ENCODE measurements at places on chromosomes 16 and 17. TPM values are rescaled to one million over a fixed set of nuclear protein-coding genes. Genes with fewer than 3 reads are reported as not detected.

GRCh38 chr17:14827396-14827919 lies 437.7 kb downstream of the PMP22 start:
- no peak for DNase-seq

DNA sequence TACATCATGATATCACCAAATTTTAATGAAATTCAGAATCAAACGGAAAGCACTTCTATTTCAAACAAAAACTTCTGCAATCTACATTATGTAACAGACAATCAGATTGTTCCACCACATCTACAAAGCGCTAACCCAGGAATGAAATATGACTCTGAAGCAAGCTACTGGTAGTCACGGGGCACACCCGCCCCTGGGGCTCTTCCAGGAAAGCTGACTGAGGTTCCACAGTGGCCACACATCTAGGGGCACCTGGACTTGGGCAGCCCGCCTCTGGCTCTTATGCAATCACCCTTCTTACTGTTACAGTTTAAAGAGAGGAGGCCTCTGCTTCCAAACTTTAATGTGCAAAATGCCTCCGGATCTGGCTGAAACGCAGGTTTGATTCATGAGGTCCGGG lies 27.5 kb downstream of the ZCCHC14 start:
- peak; percentile 87 for DNase-seq

GRCh38 chr17:51258756-51259563 lies 889 bp downstream of the MBTD1 start:
- DNase-seq: no peak

- no peak for DNase-seq
These were observed 46.1 kb upstream of the ANKFY1 start for GRCh38 chr17:4309897-4310296.

- no peak for DNase-seq
These were observed 1.0 kb upstream of the ATP2C2 start for GRCh38 chr16:84367297-84367680.

DNA sequence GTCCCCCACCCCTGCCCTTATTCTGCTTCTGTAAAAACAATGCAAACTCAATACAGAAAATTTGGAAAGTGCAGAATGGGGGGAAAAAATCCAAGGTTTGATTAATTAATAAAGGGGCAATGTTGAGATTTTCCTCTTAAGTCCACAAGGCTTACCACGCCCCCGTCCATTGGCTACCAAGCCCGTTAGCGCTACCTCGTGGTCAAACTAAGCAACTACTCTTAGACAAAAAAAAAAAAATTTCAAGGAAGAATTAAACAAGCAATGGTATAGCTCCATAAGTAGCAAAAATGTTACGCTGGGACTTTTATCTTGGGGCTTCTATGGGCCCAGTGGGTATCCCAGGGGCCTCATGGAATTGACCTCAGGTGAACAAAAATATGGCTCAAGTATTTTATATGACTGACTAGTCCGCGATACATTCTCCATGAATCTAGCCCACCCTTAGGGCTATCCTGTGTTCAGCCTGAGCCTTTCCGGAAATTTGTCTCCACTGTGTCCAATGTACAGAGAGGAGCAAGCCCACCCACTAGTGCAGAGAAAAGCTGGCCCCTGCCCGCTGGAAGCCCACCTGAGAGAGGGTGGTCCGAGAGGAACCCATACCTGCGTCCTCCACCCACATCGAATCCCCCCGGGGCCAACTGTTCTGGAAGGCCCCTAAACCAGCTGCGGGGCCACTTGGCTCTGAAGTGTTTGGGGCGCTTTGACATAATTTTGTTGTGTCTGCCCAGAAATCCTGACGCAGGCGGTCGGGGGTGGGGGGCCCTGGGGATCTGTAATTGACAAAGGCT lies 19.1 kb upstream of the TEX2 start:
- DNase-seq: peak; percentile 61

GRCh38 chr17:62644487-62645173 lies 17.2 kb downstream of the MRC2 start:
- DNase-seq: no peak

GRCh38 chr16:69033151-69033949 lies 72.1 kb upstream of the HAS3 start:
- no peak for DNase-seq

GRCh38 chr16:89011909-89012621 lies 35.1 kb upstream of the CBFA2T3 start:
- DNase-seq: no peak

C17orf100 gene
- 0.89 TPM for total RNA-seq

- no peak for DNase-seq
These were observed 260.9 kb downstream of the PHKB start for GRCh38 chr16:47722046-47722445.

DNA sequence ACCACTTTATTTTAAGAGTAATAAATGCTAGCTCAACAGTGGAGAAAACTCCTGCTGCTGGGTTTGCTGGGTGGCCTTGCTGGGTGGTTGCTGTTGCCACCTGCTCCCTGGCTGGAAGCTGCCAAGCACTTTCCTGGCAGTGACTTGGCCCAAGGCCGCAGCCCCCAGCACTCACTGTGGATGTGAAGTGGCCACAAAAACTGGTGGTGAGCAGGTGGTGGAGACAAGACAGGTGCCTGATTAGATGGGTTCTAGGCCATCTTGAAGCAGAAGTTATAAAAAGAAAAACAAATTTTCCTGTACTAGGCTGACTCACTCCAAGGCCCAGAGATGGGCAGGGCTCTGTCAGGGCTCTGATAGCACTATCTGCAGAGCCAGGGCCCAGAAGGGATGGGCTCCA lies 224.7 kb upstream of the NLRP1 start:
- no peak for DNase-seq

DNA sequence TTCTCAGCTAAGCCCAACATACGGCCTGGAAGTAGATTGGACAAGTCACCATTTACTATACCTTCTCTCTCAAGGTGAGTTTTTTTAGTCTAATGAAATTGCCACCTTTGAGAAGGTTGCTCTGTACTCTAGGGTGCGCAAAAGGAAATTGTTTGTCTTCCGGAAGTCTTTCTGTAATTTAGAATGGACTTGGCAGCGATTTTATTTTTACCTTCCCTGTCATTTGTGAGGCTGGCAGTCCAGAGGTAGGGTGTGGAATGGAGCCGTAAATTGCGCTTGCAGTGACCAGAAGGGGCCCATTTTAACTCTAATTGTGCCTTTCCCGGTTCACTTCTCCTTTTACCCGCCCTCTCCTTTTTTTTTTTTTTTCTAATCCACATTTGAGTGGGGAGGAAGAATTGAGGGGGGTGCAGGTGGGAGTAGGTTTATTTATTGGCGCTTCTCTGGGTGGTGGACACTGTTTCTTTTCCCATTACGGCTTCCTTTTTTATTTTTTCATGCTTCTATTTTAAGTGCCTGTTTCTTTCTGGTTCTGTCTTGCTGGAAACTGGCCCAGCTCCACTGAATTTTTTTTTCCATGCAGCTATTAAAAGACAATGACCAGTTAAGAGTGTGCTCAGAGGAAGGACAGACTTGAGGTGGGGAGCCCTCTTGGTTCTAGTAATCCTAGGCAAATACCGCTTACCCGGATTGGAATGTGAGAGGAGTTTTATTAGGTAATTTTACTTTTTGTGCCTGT lies 89.7 kb upstream of the CLEC18A start:
- DNase-seq: peak; percentile 31

GRCh38 chr17:6478486-6478885 lies 34.2 kb downstream of the PIMREG start:
- no peak for DNase-seq

CNTNAP4 gene
- total RNA-seq: not detected

DNA sequence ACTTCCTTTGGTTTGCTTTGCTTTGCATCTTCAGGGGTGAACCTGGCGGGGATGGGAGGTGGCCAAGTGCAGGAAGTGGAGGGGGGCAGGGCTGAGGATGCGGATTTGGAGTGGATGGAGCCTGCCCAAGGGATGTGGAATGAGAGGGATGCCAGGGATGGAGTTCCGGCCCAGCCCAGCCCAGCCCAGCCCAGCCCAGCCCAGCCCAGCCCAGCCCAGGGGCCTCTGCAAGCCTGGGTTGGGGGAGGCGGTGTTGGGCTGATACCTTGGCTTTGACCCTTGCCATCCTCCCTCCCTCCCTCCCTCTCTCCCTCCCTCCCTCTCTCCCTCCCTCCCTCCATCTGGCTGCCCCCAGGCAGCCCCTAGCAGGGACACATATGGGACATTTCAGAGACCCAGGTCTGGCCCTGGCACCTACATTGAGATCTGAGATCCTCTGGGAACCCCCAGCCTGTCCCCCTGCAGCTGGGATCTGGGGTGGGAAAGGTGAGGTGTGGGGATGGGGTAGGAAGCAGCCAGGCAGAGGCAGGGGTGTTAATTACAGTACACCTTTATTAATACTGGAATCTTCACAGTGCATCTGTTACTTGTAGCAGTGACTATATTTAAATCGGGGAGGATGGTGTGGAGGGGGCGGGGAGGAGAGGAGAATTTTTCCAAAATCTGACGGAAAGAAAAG lies 14.5 kb downstream of the IL34 start:
- peak; percentile 74 for DNase-seq

- no peak for DNase-seq
These were observed 18.0 kb downstream of the MPRIP start for GRCh38 chr17:17060001-17060922.

HAS3 gene
- 0.31 TPM for total RNA-seq

DNA sequence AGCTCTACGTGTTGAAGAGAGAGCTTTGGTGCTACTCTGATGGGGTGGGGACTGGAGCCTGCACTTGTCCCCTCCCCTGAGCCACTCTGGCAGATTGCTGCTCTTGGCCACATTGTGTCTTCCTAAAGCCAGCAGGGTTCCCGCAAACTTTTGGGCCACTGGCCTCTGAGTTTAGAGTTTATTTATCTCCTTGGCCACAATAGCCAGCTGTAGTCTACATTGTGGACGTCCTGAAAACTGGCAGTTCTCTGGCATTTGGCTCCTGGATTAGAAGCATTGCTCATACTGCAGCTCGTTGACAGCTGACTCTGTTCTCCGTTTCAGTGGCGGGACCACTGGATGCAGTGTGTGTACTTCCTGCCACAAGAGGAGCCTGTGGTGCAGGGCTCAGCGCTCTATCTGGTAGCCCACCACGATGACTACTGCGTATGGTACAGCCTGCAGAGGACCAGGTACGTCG lies 34.6 kb downstream of the PRMT7 start:
- DNase-seq: no peak

KCNH6 gene
- not detected for total RNA-seq

RTN4RL1 gene
- total RNA-seq: 2.2 TPM

MAPT gene
- 4.6 TPM for total RNA-seq

DNA sequence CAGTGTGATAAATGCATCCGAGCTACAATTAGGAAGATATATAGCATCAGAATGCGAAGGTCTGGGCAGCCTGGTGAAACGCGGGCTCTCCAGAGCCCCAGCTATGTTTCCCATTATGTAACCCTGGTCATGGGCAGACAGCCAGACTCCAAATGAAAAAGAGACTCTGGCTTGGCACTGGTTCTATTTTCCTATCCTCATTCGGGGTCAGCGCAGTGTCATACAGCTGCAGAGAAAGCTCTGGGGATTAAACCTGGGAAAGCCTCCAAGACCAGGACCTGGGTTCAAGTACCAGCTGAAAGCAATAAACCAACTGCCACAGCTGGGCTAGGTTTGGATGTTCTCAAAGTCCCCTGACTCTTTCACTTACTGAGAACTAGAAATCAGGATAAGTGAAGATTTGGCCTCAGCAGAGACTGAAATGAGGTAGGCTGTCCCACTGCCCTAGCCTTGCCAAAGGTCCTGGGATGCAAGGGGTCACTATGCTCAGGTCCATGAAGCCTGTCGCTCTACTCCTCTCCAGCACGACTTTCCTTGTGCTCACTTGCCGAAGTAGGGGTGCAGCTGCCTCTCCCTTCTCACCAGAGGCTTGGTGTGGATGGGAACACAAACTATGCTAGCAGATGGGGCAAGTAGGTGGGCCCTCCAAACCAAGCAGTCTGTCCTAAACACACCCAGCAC lies 123.8 kb downstream of the SMG6 start:
- peak; percentile 90 for DNase-seq

DNA sequence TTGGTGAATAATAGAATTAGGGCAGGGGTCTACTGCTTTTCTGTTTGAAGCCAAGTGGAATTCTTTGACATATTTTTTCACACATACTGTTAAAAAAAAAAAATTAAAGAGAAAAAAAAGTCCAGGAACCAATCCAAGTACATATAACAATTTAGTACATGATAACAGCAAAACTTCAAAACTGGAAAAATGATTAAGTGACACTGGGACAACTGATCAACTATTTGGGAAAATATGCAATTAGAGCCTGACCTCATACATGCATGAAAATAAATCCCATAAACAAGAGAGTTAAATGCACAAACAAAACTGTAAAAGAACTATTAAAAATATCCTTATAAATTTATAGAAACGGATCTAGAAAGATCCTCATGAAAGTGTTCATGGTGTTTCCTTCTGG lies 27.7 kb downstream of the BRIP1 start:
- DNase-seq: no peak

- no peak for DNase-seq
These were observed 941 bp upstream of the MRPS34 start for GRCh38 chr16:1773703-1774447.

- no peak for DNase-seq
These were observed 220.3 kb downstream of the CPPED1 start for GRCh38 chr16:12583237-12583897.

- DNase-seq: no peak
These were observed 13.2 kb downstream of the AANAT start for GRCh38 chr17:76480632-76481031.

GRCh38 chr17:58329810-58330537 lies 1.4 kb upstream of the TSPOAP1 start:
- DNase-seq: no peak

RPL26 gene
- 4,408 TPM for total RNA-seq

Data from A172 (cell line).